ENCODE measurements at places on chromosomes 16 and 17.

DNA sequence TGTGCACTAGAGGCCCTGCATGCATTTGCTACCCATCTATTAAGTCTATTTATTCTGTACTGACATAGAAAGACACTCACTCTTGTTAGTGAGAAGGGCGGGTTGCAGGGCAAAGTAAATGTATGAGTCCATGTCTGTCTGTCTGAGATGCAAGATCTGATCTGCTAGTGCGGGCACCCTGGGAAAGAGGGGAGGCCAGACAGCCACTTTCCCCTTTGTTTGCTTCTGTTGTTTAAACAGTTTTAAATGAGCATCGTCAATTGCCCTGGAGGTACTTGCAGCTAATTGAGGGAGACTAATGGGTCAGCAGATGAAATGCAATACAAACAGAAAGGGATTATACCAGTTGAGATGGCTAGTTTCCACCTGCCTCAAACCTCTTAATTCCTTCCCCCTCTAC is 24.9 kb downstream of the SCNN1G start:
- DNase-seq, result no peak

DNA sequence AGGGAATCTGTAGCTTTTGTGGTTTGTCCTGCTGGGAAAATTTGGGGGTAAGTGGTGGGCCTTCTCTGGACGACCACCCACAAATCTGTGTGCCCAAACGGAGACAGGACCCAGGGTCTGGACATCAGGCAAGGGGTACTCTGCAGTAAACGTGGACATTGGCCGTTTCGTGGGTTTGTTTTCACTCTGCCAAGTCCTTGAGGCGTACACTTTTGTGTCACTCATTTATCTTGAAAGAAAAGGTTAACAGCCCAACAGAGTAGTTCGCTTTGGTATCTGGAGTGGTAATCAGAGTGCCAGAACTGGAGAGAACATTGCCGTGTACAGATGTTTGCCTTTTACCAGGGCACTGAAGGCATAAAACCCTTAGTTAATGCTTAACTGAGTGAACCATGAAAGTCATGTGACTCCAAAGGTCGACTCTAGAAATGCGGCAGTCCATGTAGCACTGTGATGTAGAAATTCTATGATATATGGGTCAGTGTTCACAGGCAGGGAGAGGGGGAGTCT is 15.4 kb downstream of the NAA60 start:
- peak; percentile 2 for DNase-seq

DNA sequence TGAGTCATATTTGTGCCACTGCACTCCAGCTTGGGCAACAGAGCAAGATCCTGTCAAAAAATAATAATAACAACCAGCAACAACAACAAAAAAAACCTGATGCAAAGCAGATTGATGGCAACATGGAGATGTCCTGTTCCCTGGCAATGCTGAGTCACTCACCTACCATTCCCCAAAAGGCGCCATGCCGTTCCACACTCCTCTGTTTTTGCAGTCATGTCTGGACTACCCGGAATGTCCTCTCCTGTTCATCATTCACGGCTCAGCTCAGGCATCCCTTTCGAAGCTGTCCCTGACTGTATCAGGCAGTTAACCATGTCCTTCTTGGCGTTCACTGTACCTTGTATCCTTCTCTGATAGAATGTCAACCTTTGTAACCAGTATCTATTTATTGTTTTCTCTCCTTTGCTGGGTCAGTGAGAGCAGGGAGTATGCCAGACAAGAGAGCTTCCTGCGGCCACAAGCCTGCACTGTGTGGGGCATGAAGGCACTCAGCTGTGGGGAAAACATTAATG is 147.7 kb downstream of the ABCC12 start:
- no peak for DNase-seq

- no peak for DNase-seq
Measured at GRCh38 chr17:2688351-2689342, 22.9 kb downstream of the CLUH start.

DNA sequence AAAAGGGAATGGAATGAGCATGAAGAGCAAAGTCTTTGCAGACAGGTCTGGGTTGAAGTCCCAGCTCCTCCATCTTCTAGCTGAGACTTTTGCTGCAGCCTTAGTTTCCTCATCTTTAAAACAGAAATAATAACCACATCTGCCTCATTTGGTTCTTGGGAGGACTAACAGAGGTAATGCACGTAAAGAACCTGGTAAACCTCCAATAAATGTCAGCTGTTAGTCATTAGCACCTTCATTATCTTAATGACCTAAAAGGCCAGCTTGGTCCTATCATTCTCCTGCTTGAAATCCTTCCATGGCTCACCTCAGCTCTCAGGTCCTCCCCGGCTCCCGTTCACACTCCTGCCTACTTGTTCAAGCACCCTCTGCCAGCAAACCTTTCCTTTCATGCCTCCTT is 51.8 kb downstream of the SKAP1 start:
- no peak for DNase-seq
